ENCODE measurements at places on chromosomes 12 and 14.
A peak's percentile ranks its signal among the peaks of the same experiment; 100 is the strongest.

- DNase-seq = no peak
Observed at GRCh38 chr12:39095636-39096330, 190.4 kb upstream of the CPNE8 start.

DNA sequence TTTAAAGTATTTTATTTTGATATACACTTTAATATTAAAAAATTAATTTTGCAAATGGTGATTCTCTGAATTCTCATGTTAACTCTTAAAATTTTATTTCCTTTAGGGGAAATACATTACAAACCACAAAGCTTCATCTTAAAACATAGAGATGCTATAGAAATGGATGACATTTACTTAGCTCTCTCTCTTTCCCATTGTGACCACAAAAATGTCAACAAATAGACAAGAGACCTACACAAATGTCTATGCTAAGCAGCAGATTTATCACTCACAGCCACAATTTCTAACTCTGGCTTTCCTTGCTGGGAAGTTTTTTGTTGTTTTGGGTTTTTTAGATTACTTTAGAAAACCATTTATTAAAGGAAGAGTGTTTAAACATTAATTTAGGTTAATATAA is 19.9 kb upstream of the PHC1 start:
- no peak for DNase-seq

DNA sequence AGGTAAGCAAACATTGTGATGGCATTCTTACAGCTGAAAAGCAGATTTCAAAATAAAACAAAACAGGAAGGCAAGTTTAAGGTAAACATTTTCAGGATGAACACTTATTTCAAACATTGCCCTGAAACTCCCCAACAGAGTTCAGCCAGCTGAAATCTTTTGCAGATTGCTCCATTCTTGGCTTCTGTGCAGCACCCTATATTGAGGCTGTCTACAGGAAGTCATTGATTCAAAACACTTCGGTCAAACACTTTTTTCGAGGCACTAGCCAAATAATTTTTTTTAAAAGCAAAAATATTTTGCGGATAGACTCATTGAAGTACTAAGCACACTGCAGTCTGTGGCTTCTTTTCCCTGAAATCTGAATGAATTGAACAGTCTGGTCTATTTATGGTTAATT is 318.1 kb upstream of the PDE3A start:
- no peak for DNase-seq

GRCh38 chr14:36451310-36452065 is 68.5 kb downstream of the NKX2-1 start:
- no peak for DNase-seq

DNA sequence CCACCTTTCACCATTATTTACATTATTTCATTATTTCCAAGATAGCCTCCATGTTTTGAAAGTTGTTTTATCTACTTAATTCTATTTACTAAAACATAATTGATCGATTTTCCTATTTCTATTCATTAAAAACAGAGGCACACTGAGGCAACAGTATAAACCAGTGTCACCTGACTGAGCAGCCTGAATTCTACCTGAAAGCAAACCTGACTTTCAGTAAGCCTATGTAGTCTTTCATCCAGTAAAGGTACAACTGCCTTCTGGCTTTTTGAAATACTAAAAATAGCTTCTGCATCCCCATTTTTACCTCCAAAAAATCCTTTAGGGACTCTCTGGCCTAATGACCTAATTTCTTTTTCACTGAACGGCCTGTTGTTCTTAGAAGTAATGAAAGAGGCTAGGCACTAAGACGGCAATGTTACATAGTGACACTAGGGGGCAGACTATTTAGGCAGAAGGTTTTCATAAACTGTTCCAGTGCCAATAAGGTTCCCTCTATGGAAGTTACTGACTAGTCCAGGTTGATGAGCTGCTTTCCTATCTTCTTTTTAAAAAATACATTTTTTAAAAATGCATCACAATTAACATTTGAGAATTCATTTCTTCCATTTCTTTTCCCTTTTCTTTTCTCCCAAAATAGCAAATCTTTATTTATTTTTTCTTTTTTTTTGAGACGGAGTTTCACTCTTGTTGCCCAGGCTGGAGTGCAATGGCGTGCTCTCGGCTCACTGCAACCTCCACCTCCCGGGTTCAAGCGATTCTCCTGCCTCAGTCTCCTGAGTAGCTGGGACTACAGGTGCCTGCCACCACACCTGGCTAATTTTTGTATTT is 17.5 kb downstream of the ANAPC5 start:
- peak; percentile 86 for DNase-seq

DNA sequence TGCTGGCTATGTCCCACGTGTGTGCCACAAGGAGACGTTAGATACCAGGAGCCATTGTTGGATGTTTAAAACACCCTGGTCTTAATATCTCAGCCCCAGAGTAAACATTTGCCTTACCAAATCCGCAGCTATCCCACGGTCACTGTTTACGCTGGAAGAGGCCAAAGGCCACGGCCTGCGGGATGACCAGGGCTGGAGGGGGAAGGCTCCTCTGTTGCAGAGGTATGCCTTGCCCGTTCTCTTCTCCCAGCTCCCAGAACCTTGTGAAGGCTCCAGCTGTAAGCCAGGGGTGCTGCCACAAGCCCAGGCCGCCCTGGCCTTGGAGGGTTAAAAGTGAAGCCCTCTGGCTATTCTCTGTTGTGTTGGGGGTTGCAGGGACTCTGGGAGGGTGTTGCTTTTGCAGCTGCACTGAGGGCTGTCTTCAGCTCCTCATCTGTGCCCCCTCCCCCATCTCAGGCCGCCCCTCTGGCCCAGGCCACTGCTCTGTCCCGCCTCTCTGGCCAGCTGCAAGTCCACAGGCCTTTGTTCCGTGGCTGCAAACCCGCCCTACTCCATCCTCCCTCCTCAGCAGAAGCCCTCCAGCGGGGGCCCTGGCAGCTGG is 2.5 kb downstream of the PLEKHG3 start:
- DNase-seq = no peak

GRCh38 chr12:120254809-120255208 is 10.7 kb downstream of the PXN start:
- no peak for DNase-seq

- no peak for DNase-seq
Observed at GRCh38 chr12:130153803-130154202, 8.5 kb upstream of the FZD10 start.

GRCh38 chr14:91381801-91382670 is 35.6 kb downstream of the CCDC88C start:
- no peak for DNase-seq

DNA sequence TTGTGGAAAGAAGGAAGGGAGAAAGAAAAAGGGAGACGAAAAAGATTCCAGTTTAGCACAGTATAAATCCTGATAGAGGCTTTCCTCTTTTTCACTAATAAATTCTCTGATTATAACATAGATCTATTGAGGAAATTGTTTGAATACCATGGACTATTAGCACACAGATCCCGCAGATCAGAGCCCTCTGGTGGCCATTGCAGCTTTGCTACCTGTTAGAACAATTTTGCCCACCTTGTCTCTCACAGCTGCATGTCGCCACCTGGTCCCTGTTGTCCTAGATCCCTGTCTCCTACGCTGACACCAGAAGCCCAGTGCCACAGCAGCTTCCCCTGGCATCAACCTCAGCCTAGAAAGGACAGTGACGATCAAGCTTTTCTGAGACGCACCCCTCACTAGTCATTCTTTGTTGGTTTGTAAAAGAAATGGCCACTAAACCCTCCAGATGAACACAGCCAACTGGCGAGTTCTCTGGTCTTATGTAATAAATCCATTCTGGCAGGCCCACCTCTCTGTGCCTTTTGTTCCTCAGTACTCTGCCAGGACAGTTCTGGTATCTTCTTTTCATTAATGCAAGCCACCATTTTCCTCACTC is 9.9 kb downstream of the GPHB5 start:
- no peak for DNase-seq

DNA sequence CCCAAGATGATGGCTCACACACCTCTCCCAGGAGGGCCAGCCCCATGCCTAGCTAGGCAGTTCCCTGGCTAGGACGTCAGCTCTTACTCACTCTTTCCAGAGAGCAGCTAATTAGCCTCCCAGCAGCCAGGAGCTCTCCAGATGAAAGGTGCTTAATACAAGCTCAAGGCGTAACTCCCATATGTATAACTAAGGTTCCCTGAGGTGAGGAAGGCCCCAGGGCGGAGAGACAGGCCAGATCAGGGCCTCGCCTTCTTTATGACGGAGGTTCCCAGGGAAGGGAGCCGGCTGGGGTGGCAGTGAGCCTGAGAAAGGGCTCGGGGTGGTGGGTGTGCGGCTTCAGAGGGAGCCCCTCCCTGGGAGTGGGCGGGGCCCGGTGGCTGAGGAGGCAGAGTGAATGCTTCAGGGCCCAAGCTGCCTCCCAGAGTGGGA is 26.4 kb upstream of the ZFP36L1 start:
- DNase-seq = no peak

GRCh38 chr12:94074980-94075629 is 73.3 kb upstream of the PLXNC1 start:
- DNase-seq = peak; percentile 71

DNA sequence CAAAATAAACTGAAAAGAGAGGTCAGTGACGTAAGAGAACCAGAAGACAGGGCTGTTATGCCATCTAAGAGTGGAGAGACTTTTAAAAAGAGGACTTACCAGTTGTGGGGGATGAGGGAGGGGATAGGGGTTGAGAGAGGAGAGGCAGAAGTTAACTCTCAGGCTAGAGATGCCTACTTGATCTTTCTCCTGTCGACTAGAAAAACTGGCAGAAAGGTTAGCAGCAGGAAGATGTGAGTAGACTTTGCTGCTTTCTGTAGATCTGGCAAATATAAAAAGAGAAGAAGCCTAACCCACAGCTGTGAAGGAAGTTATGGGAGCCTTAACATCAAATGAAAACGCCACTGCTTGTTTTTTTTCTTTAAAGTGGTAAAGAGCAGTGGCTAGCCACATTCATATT is 10.7 kb downstream of the CREBL2 start:
- DNase-seq = no peak

DNA sequence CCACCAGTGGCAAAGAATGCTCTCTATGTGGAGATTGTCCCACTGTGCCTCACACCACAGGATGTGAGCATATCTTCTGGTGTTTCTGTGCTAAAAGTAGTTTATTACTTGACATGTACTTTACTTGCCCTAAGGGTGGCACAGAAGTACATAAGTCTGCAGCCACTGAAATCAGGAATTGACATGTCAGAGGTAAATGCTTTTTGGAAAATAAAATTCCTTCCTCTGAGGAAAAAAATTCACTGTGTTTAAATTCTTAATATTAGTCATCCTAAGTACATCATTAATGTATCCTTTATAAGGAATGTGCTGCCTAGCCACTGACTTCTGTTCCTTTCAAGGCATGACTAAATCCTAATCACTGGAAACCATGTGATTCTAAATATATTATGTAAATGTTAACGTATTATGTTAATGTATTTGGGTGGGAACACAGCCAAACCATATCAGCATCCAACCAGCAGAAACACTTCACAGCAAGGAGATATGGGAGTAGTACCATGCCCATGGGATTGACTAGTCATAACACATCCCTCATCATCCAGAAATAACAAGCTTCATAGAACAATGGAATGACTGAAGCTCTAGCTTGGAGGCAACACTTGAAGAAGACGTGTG is 239.7 kb upstream of the PPFIA2 start:
- no peak for DNase-seq

Measured in bone marrow (tissue), 2 donors.